ENCODE measurements at places on chromosomes 1 and 21. TPM values are rescaled to one million over a fixed set of nuclear protein-coding genes. Genes with fewer than 3 reads are reported as not detected.
A peak's percentile ranks its signal among the peaks of the same experiment; 100 is the strongest.

DNA sequence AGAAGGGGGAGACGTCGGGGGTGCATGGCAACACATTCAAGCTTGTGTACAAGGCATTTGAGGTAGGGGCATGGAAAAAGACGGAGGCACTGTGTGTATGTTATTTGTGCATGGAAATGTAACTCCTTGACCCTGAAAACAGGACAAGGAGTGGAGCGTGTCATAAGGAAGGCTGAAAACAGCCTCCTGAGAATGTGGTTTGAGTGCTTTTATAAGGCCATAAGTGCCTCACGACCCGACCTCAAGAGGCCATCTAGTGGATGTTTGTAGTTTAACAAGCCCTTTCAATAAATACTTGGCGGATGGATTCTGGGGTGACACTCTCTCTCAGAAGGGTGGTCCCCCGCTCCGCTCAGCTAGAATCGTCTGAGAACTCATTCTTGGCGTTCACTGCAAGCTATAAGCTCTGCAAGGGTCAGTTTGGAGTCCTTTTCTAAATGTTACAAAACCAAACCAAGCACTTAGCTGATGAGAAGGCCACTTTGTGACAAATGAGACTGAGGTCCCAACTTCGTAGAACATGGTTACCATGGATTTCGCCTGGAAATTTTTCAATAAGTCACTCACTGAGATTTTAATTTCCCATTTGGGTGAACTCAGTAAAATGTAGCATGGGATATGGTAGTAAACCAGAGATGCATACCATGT lies 38.8 kb upstream of the CLCA4 start:
- peak; percentile 30 for DNase-seq

DNA sequence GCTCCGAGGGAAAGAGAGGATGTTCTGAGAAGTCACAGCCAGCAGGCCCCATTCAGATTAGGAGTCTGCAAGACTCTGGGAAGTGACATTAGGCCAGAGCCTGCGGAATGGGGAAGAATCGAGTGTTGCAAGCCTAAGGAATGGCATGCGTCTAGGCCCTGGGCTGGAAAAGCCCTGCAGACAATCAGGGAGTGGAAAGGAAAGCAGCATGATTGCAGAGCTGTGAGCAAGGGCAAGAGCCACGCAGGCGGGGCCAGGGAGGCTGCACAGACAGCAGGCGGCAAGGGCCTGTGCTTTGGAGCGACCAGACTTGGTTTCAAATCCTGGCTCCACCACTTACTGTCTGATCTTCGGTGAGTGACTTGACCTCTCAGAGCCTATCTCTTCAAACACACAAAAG lies 118.2 kb downstream of the RRAGC start:
- no peak for DNase-seq

DNA sequence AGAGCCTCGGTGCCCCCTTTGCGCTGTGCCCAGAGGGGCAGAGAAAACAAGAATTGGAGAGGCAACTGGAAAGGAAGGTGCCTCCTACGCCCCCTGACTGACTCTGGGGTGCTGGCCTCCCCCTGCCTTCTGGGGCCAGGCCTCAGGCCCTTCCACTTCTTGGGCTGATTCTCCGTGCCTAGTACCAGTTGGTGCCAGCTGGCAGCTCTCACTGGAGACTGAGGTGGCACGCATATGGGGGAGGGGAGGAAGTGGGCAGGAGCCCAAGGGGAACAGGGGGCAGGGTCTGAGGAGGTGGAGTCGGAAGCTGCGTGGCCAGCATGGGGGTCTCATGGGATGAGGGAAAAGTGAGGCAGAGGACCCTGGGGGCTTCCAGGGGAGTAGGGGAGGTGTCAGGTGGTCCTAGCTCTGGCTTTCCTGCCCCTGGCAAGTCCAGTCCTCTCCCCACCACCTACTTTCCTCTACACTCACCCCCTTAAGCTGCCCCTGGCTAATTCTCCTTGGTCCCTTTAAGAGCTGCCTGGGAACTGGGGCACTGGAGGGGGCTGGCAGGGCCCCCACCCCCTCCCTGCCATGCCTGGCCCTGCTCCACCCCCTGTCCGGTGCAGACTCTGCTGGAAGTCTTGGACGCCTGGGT lies 6.5 kb upstream of the SEMA4A start:
- peak; percentile 38 for DNase-seq

DNA sequence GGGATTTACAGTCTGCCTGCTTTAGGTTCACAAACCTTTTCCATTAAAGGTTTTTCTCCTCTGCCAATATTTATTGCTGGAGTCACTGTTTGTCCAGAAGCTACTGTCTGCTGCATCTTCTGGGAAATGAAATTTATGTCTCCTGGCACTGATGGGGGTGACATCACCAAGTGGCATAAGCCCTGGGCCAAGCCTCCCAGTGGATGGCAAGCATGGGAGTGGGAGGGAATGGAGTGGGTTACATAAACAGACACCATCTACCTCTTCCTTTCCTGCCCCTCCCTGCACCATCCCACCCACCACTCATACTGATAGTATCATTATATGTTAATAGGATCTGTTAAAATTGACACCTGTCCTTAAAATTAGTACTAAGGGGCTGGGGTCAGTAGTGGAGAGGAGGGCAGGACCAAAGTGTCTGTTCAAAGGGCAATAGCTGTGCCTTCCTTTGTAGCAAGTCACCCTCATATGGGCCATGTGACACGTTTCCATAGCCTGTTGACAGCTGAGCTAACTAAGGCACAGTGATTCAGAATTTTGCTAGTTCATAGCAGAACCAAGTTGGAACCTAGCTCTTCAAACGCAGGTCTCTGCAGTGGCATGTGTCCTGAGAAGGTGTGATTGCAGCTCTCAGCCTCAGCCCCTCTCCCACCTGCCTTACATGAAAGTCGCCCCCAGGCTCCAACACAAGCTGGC lies 71.0 kb downstream of the MAB21L3 start:
- no peak for DNase-seq

DNA sequence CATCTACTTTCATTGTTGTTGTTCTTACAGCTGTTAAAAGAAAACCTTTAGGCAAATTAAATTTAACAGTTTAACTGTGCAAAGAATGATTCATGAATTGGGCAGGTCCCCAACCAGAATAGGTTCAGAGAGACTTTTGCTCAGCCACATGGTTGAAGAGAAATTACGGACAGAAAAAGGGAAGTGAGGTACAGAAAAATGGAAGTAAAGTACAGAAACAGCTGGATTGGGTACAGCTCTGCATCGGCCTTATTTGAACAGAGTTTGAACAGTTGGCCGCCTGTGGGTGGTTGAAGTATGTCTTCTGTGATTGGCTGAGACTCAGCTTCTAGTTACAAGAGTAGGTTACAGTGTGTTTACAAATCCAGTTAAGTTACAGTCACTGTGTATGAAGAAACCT lies 210.1 kb downstream of the FGGY start:
- no peak for DNase-seq

DNA sequence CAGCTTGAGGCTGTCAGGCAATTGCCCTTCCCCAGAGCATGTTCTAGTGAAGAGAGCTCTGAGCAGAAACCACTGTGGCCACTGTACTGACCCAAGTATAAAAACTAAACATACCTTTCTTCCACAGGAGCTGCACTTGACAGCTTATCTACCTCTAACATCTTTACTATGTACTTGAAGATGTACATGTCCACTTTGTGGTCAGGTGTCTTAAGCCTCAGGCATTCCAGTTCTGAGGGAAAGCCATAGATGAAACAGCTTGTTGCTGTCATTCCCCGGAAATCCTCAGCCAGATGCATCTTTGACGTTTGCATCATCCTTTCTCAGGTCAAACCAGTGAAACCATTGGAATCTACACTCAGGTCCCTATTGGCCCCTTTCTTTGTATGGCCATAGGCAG lies 70.4 kb downstream of the CHRM3 start:
- no peak for DNase-seq

GRCh38 chr1:59671953-59672305 lies 142.8 kb upstream of the HOOK1 start:
- no peak for DNase-seq

- no peak for DNase-seq
Measured at GRCh38 chr1:66312271-66312990, 221.5 kb upstream of the SGIP1 start.

DNA sequence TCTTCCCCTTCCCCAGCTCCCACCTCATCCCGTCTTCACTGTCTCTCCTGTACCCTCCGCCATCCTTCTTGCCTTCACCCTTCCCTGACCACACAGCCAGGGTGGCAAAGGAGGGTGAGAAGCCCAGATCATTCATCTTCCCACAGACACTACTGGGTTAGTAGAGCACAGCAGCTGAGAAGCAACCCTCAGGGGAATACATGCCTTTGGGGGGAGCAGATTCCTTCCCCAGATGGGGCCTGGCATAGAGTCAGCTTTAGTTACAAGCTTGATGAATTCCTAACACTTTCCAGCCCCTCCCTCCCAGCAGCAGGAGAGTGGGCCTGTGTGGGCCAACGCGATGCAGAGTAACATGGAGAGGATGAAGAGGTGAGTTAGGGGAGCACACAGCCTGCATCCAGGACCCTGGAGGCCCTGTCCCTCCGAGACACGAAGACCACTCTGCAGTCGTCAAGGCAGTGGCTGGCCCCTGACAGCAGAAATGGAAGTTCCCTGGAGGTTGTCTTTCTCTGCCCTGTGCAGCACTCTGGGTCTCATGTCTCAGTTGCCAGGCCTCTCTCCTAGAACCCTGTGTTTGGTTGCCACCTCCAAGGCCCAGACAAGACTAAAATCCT lies 8.8 kb upstream of the BTG2 start:
- DNase-seq: no peak

- DNase-seq: no peak
Measured at GRCh38 chr1:19448491-19449439, 36.6 kb downstream of the CAPZB start.

GRCh38 chr1:247387565-247387964 lies 28.4 kb upstream of the NLRP3 start:
- DNase-seq: no peak

GRCh38 chr1:102234753-102235359 lies 238.1 kb upstream of the OLFM3 start:
- DNase-seq: no peak

GRCh38 chr1:155084722-155085503 lies 6.3 kb downstream of the EFNA3 start:
- peak; percentile 96 for DNase-seq

DNA sequence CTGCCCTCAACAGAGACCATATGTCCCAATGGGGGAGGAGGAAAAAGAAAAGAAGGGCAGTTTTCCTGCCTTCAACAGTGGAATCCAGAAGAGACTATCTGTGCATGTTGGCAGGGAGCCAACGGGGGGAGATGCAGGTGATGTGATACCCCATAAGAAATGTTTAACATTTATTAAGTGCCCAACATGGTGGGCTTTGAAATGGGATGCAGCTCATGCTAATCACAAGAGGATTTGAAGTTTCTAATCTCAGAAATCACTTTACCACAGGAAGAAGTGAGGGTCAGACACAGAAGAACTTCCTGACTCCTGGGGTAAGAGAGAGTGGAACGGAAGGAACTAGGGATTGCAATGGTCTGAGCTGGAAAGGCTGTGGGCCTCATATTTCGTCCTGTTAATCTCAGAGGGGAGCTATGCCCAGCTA lies 16.2 kb downstream of the CSRP1 start:
- no peak for DNase-seq

GRCh38 chr1:113742515-113742914 lies 16.8 kb downstream of the PHTF1 start:
- no peak for DNase-seq

DNA sequence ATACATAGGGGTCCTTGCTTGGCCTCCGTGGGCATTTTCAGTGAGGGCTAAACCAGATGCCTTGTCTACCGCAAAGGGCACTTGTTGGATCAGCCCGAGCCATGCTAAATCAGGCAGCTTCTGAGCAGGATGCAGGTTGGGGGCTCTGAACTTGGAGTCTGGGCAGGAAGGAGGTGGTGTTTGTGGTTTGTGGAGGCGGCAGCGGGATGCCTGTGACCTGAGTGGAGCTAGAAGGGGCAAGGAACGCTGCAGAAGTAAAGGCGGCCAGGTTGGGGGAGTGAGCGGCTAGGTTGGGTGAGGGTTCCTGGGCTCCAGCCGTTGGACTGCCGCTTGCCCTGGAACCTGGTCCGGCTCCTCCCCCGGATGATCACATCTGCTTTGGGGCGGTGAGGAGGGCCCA lies 183.9 kb downstream of the CAMTA1 start:
- peak; percentile 52 for DNase-seq

- no peak for DNase-seq
Measured at GRCh38 chr1:182611787-182612186, 7.6 kb upstream of the RGS16 start.

- no peak for DNase-seq
Measured at GRCh38 chr1:229197265-229197585, 73.7 kb upstream of the RAB4A start.

GRCh38 chr1:58887059-58887458 lies 103.2 kb upstream of the JUN start:
- DNase-seq: no peak

GRCh38 chr1:151001602-151002001 lies 5.1 kb downstream of the MINDY1 start:
- no peak for DNase-seq

DNA sequence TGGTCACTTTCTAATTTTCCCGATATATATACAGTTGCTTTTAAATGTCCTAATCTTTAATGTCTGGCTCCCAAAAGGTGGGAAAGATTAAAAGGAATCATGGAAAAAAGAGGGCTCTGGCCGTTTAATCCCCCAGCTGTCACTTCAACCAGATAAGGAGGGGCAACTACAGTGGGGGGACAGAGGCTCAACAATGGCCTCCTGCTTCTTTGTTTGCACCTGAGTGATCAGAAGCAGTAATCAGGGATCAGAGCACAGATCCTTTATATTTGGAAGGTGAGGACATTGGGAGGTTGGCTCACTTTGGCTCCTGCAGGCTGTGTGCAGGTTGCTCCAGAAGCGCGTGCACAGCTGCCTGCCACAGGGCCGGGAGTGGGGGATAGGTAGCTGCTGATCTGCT lies 212.8 kb downstream of the FMN2 start:
- DNase-seq: no peak

GRCh38 chr1:71986160-71986559 lies 296.2 kb downstream of the NEGR1 start:
- DNase-seq: no peak

DNA sequence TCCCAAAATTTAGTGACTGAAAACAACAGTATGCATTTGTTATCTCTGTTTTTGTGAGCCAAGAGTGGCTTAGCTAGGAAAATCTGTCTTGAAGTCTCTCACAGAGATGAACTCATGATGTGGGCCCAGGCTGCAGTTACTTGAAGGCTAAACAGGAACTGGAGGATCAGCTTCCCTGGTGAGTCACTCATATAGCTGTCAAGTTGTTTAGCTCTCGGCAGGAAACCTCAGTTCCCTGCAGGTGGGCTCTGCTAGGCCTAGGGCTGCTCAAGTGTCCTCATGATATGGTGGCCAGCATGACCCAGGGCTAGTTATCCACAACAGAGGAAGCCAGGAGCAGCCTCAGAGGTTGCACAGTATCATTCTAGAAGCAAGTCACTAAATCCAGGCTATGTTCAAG lies 30.2 kb upstream of the DDX59 start:
- no peak for DNase-seq

- DNase-seq: no peak
Measured at GRCh38 chr1:96730574-96731298, 9.2 kb downstream of the PTBP2 start.

PPP1R15B gene
- total RNA-seq: 64.7 TPM

FAM131C gene
- 6.1 TPM for total RNA-seq

ACTRT2 gene
- total RNA-seq: not detected

SLC37A1 gene
- total RNA-seq: 18.9 TPM

OR2T35 gene
- not detected for total RNA-seq

CLCA4 gene
- total RNA-seq: not detected

OR2G6 gene
- not detected for total RNA-seq

PM20D1 gene
- 0.16 TPM for total RNA-seq

ELF3 gene
- total RNA-seq: 0.42 TPM

Measured in activated CD8-positive, alpha-beta T cell treated with anti-CD3 and anti-CD28 coated beads, Interleukin-2, amount 10 ng/mL, durations not matched to agents 7 days and 5 days (primary cell).